Activated CD4-positive, alpha-beta T cell treated with anti-CD3 and anti-CD28 coated beads for 36 hours (primary cell): ENCODE measurements at places on chromosomes 4 and X. TPM values are rescaled to one million over a fixed set of nuclear protein-coding genes. Genes with fewer than 3 reads are reported as not detected.

The CT45A10 gene
- not detected for total RNA-seq

The ACE2 gene
- not detected for total RNA-seq

The CASP3 gene
- 44.3 TPM for total RNA-seq

The AFM gene
- total RNA-seq, result not detected

The ASB12 gene
- total RNA-seq, result not detected

The TEX11 gene
- not detected for total RNA-seq

The SASH3 gene
- 118 TPM for total RNA-seq

The CRMP1 gene
- not detected for total RNA-seq

The DUX4 gene
- not detected for total RNA-seq

The FAM9C gene
- total RNA-seq, result not detected

The GRIA3 gene
- total RNA-seq, result not detected

The ENPEP gene
- total RNA-seq, result not detected

The NOX1 gene
- total RNA-seq, result not detected

The SAGE1 gene
- not detected for total RNA-seq

The TLR1 gene
- total RNA-seq, result 1.7 TPM

The CYSLTR1 gene
- total RNA-seq, result 3.1 TPM
